ENCODE measurements at places on chromosomes 2 and 18.

GRCh38 chr2:53087262-53087873, 680.2 kb upstream of the CHAC2 start:
- no peak for DNase-seq

GRCh38 chr2:43513216-43513615, 82.6 kb downstream of the THADA start:
- DNase-seq, result no peak

GRCh38 chr2:152054593-152054992, 44.3 kb downstream of the CACNB4 start:
- DNase-seq, result no peak

GRCh38 chr2:98026927-98027522, 31.3 kb upstream of the TMEM131 start:
- no peak for DNase-seq

GRCh38 chr18:44668270-44668975, 12.3 kb upstream of the SETBP1 start:
- no peak for DNase-seq

GRCh38 chr2:211049321-211050018, 493.1 kb downstream of the CPS1 start:
- no peak for DNase-seq
